ENCODE measurements at places on chromosomes 12 and 14. TPM values are rescaled to one million over a fixed set of nuclear protein-coding genes. Genes with fewer than 3 reads are reported as not detected.

DNA sequence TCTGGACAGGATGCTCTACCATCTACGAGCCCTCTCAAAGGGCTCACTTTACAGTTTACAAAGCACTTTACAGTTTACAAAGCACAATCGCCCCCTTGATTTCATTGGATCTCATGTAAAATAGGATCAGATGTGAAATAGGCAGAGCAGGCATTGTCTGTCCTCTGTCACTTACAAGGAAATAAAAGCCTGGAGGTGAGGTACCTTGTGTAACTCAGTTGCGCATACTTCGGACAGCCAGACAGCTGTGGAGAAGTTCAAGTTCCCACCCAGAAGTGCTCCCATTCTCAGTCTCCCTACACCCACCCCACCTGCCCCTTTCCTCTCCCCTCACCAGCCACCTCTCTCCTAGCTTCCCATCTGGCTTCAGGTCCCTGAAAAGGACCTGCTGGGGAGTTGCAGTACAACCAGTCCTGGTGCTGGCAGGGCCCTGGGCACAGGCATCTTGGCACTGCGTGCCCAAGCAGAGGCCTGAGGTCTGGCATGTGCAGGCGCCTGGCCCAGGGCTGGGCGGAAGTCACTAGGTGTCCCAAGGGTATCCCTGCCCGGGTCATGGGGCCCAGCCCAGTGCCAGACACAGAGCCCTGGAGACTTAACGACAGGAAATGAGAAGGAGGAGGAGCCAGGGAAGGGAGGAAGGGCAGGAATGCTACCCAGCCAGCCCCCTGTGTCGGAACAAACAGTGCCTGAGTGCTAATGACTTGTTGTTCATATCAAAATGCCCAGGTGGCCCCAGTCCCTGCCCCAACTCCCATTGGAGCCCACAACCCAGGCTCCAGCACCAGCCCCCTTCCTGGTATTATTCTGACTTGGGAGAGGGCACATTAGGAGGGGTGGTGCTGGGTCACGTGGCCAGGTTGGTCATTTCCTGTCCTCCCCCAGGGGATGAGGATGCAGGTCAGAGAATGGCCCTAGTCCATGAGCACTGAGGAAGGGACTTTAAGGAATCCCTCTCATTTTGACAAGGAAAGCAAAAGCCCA is 5.4 kb downstream of the RAPGEF3 start:
- DNase-seq = peak; percentile 86

DNA sequence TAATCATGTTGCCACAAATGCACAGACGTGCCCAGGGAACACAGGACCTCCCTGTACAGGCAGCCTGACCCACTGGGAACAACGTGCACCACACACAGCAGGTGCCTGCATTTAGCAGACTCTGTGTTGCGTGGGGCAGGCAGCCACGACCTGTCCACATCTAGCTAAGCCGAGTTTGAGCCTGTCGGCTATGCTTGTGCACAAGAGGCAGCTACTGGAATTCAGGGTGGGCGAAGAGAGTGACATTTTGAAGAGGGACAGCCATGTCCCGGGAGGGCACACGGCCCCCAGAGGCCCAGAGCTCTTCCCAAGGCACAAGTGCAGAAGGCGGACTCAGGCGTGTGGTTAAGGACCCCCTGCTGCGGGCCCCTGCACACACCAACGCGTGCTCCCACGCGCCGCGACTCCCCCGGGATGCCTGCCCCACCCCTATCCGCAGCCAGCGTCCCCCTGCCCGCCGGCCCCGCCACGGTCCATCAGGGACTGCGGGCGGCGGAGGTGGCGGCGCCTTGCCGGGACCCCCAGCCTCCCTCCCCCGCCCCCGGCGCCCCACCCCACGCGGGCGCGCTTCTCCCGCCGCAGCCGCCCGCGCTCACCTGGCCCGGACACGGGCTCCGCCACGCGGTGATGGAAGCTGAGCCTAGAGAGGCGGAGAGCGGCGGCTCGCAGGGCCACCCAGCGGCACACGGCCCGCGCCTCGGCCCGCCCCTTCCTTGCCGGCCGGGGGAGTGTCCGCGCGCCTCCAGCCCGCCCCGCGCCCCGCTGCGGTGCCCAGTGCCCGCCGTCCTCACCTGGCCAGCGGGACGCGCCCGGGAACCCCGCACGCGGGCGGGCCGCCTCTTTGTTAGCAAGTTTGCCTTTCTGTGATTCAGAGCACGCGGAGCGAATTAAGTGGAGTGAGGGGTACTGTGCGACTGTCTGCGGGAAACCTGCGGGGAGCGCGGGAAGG is 125.3 kb upstream of the PRMT8 start:
- no peak for DNase-seq

DNA sequence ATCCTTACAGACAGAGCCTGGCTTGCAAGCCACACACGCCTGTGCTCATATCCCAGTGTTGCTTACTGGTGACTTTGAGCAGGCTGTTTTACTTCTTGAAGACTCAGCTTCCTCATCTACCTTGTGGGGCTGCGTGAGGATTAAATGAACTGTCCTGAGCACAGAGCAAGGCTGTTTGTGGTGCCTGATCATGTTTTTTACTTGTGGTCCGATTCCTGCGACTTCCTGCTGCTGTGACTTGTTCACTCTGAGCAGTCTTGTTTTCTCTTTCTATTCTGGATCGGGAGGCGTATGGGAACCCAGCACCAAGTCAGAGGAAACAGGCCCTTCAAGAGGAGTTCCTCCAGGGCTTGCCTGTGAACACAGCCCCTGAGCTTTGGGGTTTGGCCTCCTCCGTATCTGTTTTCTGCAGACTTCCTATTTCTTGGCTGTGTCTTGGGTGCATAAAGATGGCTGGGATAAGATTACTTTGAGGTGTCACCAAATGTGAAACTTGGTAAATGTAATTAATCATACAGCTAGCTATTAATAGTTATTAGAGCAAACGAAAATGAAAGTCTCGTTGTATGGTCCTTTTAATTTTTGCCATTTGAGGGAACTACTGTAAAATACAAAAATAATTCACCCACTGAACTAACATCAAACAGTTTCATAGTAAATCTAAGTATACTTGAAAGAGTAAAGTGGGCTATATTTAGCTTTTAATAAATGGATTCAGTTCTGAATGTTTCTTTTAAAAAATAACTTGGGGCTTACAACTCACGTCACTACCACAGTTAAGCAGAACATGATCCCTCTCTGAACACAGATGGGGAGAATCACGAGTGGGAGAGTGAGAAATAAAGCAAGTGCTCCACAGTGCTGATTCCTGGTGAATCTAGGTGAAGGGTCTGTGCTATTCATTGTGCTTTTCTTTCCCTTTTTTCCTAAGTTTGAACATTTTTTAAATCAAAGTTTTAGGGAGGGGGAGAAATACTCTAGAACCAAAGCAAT is 251.5 kb downstream of the FOXN3 start:
- no peak for DNase-seq

DNA sequence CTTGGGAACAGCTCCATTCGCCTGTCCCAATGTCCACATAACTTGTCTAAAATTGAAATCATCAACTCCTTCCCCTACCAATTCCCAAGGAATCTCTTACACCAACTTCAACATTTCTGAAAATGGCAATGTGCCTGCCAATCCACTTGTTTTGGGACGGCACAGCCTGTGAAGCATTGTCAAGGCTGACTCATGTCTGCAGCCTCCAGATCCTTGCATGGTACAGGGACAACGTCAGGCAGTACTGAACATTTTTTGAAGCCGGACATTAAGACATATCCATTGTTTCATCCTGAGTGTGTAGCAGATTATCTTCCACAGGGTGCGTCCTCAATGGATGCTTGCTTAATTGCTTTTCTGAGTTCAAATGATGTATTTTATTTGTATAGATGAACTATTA is 794.1 kb downstream of the BCL11B start:
- DNase-seq = no peak

DNA sequence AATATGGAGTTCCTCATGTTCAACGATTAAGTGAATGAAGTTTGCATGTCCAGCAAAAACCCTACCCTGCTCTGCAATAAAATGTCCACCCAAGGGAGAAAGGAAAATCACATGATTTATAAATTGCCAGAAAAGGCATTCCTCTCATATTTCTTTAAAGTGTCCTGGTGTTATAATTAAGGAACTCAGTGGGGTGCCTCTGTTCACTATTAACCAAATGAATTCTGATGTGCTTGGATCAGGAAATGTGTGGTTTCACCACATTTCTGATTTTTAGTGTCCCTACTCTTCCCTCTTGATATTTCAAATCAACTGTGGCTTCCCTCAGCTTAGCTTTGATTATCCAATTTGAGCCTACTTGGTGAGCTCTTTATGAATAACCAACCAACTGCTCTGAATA is 208.1 kb downstream of the PHLDA1 start:
- no peak for DNase-seq

DNA sequence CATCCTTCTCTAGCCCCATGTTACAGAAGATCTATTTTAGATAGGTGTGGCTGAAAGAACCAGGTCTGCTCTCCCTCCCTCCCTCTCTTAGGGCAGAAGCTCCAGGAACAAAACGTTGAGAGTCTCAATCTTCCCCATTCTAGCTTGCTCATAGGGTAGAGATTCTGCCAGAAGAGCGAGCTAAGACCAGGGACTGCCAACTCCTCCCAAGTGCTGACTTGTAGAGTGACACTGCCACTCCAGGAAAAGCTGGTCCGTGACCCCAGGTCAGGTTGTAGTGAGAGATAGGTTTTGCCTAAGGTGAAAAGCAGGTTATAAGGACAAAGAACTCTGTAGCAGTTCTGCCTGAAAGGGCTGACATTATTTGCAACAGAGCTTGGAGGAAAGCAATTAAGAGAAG is 73.4 kb downstream of the INSM2 start:
- no peak for DNase-seq

- DNase-seq = no peak
Observed at GRCh38 chr14:99966037-99966835, 99.0 kb upstream of the EVL start.

GRCh38 chr12:21379218-21379617 is 6.5 kb downstream of the IAPP start:
- DNase-seq = no peak

DNA sequence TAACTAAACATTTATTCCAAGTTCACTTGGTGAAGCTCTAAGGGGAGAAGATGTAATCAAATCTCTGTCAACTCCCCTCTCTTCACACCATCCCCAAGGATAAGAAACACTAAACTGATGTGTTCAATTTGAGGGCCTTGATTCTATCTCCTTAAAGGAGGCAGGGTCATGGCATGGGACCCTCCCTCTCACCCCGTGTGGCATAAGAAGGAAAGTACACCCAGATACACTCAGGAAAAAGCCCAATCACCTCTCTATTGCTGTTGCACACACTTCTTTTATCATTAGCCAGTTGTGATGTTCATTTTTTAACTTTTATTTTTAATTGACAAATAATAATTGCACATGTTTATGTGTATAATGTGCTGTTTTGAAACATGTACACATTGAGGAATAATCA is 35.1 kb downstream of the WASHC3 start:
- DNase-seq = no peak

- no peak for DNase-seq
Observed at GRCh38 chr14:96588410-96589257, 86.5 kb downstream of the PAPOLA start.

Gene TEDC1
- total RNA-seq = 1.1 TPM

Gene FOXA1
- total RNA-seq = not detected

Gene CFAP73
- not detected for total RNA-seq

Measured in psoas muscle (tissue), 8 donors.